CD4-positive, alpha-beta T cell treated with Interleukin-10 for 1 hour (primary cell): ENCODE measurements at places on chromosomes 2 and 18.
A peak's percentile ranks its signal among the peaks of the same experiment; 100 is the strongest.

DNA sequence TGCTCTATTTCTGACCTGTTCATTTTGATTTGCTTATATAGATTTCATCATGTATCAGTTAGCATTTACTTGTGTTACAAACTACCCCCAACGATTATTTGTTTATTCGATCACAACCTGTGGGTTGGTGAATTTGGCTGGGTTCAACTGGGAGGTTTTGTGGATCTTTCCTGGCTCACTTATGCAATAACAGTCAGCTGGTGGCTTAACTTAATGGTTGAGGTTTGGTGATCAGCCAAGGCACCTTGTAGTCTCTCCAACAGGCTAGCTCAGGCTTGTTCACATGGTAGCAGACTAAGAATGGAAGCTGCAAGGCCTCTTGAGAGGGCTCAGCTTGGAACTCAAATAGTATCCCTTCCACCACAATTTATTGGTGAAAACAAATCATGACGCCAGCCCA lies 5.4 kb upstream of the PUM2 start:
- DNase-seq: no peak

DNA sequence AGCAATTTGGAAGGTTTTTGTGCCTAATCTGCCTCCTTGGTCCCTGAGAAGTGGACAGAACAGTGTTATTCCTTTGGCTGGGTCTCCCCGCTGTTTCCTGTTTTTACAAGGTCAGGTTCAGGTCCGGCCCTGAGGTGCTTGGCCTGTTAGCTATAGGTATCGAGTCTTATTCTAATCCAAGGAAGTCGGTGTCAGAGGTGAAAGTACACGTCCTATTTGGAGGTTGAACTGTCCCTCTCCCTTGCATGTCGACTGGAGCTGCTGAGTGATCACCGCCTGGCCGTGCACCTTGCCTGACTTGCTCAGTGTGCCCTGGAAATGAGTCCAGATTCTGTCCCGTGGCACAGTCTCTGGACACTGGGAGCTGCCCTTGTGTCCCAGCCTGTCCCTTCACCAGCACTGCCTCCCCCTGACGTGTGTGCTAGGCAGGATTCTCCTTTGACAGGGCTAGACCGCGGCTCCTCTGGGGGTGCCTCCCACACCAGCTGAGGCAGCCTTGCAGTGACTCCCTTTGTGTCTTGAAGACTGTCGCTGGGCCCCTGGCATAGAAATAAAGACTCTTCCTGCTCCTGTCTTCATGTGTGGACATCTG lies 65.7 kb upstream of the RBM44 start:
- DNase-seq: no peak

DNA sequence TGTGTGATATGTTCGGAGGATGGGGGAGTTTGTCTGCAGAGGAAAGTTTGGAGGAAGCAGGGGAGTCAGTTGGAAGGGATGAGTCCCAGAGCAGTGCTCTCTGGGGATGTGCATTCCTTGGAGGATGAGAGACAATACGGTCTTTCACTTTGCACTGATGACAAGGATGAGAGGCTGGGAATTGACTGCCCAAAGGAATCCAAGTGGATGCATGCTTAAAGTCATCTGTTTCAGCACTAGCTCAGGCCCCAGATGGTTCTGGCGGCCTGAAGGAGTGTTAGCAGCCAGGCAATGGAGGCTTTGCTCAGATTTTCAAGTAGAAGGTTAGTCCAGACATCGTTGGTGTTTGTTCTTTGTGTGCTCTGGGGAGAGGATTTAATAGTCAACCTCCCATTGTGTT lies 100.2 kb downstream of the CRIM1 start:
- DNase-seq: no peak

DNA sequence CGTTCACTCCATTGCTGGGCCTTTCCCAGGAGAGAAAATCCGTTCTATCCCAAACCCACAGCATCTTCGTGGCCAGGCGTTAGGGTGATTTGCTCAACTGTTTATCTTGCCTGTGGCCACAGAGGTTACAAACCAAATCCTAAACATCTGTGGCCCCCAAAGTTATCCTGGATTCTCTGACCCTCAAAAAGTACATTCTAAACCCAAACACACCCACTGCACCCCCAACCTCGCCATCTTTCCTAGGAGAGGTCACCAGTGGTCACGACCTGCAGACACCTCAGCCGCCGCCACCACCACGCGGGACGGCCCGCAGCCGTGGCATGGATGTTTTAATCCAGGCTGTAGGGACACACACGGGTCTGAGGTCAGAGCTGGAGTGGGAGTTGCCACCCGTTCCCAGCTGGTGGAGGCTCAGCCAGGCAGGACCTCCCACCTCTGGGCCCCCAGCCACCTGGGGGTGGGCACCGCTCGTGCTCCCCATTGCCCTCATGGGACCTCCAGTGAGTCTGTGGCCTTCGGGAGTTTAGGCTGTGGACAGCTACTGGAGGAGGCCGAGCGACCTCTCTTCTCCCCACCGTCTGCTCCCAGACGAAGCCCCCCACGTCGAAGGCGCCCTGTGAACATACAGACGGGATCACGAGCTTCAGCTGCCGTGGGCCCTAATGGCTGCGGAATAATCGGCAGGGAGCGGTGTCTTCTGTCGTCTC lies 72.0 kb downstream of the KCNG2 start:
- no peak for DNase-seq

DNA sequence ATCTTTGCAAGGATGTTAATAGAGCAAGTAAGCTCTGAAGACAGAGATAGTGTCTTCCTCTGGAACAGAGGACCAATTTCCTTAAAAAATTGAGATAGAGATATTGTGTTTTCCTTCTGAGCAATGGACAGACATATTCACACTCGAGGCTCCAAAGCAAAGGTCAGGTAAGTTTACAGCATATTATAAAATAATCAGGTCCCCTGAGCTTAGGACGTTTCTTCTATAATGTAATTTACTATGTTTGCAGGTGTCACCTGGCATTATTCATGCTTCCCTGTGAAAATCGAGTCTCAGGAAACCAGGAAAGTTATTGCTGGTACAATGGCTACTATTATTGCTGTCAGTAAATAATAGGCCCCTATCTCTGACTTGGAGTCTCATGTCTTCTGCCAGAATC lies 1135.8 kb upstream of the ACVR2A start:
- no peak for DNase-seq

GRCh38 chr18:63016270-63016669 lies 300.9 kb downstream of the PHLPP1 start:
- DNase-seq: peak; percentile 67

DNA sequence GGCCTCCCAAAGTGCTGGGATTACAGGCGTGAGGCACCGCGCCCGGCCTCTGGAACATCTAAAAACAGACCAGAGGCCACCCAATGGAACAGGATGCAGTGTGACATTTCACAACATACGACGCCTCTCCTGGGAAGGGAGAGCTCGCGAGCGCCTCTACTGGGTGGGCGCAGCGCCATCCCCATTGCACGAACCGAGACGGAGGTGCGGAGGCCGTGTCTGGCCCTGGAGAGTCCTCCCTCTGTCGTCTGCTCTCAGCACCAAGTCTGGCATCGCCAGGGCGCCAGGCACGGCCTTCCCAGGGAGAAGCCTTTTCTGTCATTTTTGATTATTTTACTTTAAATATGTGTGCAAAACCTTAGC lies 9.4 kb upstream of the GBX2 start:
- DNase-seq: peak; percentile 3

DNA sequence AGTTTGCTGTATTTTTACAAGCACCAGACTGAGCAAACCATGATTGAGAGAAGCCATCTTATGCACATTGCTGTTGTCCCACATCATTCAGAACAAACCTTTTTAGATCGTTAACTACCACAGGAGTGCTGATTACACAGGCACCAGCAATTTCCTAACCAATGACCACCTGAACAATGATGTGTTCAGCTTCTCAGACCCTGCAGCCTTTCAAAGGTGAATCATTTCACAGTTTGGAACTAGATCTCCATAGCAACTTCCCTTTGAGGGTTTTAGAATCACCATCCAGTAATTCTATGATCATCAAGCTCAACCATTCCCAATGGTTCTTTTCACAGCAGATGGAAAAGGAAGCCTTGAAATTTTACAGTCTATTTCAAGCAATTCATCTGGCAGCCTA lies 71.4 kb downstream of the OLA1 start:
- no peak for DNase-seq

GRCh38 chr2:71633086-71633485 lies 179.7 kb downstream of the DYSF start:
- DNase-seq: no peak

DNA sequence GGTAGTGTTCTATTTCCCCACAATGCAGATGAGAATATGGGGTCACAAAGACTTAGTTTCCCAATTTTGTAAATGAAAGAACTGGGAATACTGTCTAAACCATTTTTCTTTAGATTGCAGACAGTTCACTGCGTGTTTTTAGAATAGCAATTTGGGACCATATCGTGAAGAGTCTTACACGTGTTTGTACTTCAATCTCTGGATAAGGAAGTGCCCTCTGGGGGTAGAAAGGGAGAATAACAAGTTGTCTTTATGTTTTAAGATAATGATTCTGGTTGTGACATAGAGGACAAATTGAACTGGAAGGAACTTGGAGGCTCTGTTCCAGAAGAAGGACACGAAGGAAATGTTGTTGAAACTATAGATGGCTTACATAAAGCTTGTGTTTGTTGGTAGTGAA lies 457.7 kb downstream of the CBLN2 start:
- no peak for DNase-seq

DNA sequence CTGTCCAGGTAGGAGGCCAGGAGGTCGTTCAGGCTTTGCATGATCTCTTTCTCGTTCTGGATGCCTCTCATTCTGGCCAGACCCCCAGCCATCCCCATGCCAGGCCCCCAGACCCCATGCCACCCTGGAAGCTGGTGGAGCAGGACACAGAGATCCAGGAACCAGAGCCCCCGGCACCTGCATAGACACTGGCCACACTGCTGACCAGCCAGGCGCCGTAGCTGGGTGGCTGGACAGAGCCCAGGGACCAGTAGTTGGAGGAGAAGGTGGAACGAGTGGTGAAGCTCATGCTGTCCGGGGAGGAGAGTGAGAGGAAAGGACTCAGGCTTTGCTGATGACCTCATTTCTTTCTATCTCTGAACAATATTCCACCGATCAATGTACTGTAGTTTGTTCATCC lies 35.5 kb downstream of the SLC4A5 start:
- DNase-seq: no peak

DNA sequence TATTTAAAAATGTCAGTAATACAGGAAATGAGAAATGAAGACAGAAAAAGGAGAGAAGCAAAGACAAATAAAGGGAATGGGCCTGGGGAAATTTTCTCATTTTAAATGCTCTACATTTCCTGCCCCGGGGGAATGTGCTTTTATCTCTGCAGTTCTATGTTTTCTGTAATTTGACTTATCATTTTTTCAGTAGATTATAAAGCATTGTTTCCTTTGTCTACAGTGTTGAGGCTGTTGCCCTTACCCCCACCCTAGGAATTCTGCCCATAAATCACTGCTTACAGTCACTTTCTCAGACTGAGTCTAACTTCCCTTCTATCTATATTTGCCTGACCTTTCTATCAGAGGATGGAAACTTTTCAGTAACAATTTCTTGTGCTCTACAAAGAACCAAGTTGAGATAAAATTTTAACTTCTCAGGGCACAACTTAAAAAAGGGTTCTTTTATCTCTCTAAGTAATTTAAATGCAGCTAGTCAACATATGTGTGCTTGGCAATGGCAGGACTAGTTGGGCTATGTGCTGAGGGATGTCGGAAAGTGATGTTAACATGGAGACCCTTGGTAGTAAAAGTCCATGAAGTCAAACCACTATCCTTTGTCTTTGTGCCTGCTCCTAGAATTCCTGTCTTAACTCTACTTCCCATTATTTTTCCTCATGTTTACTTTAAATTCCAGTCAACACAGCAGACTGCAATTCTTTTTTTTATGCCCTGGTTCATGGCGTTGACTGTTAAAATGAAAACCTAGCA lies 146.5 kb upstream of the MMADHC start:
- DNase-seq: no peak

- DNase-seq: no peak
These were observed 19.0 kb upstream of the SERPINB2 start for GRCh38 chr18:63868546-63868945.

DNA sequence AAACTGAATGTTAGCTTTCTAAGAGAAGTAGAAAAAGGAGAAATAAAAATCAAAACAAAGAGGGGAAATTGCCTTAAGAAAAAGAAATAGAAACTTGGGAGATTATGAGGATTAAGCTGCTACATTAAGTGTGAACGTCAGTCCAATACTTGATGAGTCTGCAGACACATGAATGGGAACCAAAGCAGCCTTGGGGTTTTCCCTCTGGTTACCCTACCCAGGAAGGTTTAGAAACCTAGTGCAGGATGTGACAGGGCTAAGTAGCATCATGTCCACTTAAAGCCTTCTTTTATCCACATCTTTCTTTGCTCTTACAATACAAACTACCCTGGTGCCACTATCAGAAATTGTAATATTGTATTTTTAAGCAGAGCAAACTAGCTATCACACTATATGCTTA lies 22.3 kb downstream of the SLC35F5 start:
- no peak for DNase-seq
